Esophagus squamous epithelium (tissue), 5 donors: ENCODE measurements at places on chromosomes 11 and 22.

DNA sequence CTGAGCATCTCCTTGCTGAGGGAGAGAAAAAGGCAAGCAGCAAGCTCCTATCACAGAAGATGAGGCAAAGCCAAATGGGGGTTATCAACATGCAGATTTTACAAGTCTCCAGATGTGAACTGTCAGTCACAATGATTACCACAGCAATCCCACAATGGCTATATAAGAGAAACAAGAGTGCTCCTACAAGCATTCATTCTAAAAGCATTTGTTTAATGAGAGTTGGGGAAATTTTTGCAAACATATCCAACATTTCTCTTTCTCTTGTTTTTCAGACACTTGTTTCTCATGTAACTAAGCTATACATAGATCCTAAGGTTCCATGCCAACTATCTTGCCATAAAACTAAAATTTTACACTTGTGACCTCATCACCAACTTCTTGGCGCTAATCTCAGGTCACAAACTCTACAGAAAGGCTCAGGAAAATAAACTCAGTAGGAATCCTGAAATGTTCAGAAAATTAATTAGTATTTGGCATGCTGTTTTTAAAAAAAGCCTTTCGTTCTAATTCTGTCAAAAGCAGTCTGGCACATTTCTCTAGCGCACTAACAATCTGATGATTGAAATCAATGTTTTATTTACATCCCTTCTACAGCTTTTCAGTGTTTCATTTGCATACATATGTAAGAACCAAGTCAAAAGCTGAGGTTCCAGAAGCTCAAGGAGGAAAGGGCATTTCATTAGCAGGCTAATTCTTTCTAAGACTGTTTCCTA, 199.5 kb downstream of the TTC28 start:
- no peak for DNase-seq

GRCh38 chr11:34274712-34275398, 83.0 kb downstream of the ABTB2 start:
- DNase-seq: no peak

- no peak for DNase-seq
Observed at GRCh38 chr11:83566950-83567349, 280.8 kb upstream of the CCDC90B start.

DNA sequence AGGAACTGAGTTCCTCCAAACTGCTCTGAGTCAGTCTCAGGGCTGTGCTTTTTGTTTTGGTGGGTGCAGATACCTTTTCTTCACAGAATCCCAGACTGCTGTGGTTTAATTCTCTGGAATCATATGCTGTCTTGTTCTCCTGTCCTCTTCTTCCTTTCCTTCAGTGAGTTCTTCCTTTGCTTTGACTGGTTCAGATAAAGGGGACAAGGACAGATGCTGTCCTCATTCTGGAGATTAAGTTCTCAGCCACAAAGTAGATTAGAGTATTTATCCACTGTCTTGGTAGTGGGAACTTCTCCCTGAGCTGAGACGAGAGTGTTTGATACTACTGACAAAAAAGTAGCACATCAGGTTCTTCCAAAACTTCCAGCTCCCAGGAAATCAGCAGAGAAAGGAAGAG, 13.3 kb downstream of the ZDHHC5 start:
- no peak for DNase-seq

GRCh38 chr11:63873311-63873710, 34.4 kb downstream of the MARK2 start:
- DNase-seq: no peak
